GM06990 (cell line): ENCODE measurements at places on chromosomes 2 and 18.

DNA sequence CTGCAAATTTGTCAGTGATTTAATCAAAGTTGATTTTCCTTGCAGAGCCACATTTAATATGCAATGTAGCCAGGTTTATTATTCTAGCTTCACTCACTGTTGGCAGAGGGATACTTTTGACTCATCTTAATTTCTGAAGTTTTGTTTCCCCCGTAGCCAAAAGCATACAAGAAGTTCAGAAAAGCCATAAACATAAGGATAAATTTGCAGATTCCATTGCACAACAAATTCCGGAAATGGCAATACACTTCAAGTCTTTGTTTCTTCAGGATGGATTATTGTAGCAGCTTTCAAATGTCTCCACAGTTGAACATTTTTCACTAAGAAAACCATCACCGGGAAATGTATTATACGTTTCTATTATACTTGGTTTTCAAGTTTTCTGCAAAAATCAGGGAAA lies 88.0 kb upstream of the ZCCHC2 start:
- DNase-seq: no peak

GRCh38 chr2:5391362-5391761 lies 300.8 kb upstream of the SOX11 start:
- no peak for DNase-seq

GRCh38 chr2:6301426-6301825 lies 564.3 kb downstream of the CMPK2 start:
- DNase-seq: no peak

DNA sequence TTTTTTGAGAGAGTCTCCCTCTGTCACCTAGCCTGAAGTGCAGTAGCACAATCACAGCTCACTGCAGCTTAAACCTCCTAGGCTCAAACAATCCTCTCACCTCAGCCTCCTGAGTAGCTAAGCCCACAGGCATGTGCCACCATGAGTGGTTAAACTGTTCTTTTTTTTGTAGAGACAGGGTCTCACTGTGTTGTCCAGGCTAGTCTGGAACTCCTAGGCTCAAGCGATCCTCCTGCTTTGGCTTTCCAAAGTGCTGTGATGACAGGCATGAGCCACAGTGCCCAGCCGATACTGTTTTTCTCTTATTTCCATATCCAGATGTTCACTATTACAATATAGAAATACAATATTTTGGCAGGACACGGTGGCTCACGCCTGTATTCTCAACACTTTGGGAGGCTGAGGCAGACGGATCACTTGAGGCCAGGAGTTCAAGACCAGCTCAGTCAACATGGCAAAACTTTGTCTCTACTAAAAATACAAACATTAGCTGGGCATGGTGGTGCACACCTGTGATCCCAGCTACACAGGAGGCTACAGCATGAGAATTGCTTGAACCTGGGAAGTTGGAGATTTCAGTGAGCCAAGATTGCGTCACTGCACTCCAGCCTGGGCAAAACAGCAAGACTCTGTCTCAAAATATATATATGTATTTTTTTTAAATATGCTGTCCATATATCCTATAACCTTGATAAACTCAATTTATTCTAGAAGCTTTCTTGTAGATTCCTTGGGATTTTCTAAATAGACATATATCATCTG lies 24.7 kb downstream of the WDR33 start:
- no peak for DNase-seq

- DNase-seq: no peak
Measured at GRCh38 chr18:48813833-48814489, 136.8 kb downstream of the SMAD7 start.

- DNase-seq: no peak
Measured at GRCh38 chr18:35717182-35717581, 135.6 kb downstream of the GALNT1 start.

DNA sequence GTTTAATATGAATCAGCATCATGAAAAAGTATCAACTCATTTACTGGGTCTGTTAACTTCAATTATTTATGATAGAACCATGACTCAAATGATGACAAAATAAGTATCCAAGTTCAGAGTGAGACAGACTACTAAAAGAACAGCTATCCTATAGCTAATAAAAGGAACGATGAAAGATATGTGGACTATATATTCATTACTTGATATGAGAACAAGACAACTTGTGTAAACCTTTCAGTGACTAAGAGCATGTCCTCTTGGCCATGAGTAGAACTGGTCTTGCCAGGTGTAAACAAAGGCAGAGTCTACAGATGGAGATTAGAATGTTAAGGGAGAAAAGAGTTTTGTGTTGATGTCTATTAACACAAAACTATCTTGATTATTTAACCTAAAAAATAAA lies 360.4 kb upstream of the ZC3H15 start:
- DNase-seq: no peak

- no peak for DNase-seq
Measured at GRCh38 chr2:33373986-33374385, 102.5 kb upstream of the RASGRP3 start.

GRCh38 chr2:221486106-221486505 lies 86.0 kb downstream of the EPHA4 start:
- DNase-seq: no peak

DNA sequence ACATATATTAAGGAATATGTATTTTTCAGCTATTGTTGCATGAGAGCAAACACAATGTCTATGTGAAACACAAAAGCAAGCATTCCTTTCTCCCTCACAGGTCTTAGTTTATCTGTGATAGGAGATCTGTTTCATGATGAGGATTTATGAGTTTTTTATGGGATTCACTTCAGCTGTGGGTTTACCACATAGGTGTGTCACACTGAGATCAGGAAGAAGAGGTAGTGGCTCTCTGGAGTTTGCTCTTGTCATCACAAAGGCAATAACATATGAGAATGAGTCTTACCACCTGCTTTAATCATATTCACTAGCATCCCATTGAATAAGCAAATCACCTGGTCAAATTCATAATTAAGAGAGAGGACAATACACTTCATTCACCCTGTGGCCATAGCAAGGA lies 960.3 kb upstream of the SLC39A10 start:
- DNase-seq: no peak

- no peak for DNase-seq
Measured at GRCh38 chr2:190938771-190939335, 58.2 kb downstream of the GLS start.

DNA sequence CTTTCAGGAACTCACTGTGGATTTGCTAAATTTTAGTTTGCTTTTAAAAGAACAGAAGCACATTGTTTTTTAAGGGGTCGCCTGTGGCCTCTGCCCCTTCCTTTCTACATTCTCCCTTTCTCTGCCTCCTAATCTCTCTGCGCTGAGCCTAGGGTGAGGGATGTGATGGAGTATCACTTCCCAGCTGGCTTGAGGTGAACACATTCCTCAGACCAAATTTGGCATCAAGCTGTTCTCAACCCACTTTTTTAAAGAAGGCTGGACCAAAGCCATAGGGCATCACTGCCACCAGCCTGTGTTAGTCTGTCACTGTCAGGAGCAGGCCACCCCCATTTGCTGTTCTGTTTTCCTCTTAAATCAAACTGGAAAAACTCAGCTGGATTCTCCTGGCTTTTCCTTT lies 27.4 kb downstream of the EIF4E2 start:
- DNase-seq: no peak

DNA sequence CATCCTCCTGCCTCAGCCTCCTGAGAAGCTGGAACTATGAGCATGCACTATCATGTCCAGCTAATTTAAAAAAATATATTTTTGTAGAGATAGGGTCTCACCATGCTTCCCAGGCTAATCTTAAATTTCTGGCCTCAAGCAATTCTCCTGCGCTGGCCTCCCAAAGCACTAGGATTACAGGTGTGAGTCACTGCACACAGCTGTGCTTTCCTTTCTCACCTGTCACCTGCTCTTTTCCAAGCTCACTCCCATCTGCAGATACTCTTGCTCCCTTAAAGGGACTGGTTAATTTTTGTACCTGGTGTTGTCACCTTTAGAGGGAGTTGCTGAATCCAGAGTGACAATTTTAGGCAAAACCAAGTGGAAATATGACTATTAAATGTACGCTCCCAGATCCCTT lies 178.2 kb downstream of the LOXHD1 start:
- DNase-seq: no peak

DNA sequence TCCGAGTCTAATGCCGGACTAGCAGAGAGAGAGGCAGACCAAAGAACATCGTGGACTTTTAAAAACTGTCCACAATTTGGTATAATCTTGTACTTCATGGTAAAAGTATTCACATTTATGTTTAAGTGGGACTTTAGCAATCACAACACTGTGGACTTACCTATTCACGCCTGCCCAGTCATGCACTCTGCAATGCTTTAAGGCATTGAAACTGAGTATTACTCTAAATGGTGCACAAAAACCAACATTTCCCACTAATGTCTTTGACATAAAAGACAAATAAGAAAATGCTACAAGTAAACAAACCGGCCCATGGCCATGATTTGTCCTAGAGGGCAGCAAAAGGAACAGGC lies 91.3 kb downstream of the ACVR1 start:
- DNase-seq: no peak

DNA sequence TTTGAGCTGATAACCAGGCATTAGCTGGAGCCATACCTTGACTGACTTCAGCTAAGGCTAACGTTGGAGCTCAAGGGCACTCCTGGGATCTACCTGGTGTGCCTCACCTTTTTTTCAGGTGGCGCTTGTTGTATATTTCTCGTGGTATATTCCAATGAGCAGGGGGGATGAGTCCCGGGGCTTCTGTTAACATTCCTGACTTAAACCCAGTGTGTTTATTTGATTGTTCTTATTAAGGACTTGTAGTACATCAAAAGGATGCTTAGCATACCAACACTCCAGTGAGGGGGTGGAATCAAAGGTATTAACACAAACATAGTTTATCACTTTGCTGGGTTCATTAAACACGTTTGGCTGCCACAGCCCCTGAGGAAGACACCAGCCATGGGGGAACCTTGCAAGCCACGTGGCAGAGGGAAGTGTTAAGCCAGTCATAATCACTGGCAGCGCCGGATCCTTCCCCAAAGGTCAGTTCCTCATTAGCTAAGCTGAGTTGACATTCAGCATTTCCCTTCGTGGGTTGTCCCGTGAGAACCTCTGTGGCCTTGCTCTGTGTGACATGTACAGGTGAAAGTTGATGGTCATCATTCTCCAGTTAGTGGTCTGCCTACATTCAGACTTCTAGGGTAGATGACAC lies 119.5 kb upstream of the MCFD2 start:
- no peak for DNase-seq
